ENCODE measurements at places on chromosomes 6 and 20. TPM values are rescaled to one million over a fixed set of nuclear protein-coding genes. Genes with fewer than 3 reads are reported as not detected.

CTCFL gene
- total RNA-seq = not detected

LYRM2 gene
- total RNA-seq = 20.6 TPM

TP53TG5 gene
- not detected for total RNA-seq

HRH3 gene
- total RNA-seq = not detected

CLPSL1 gene
- not detected for total RNA-seq

DNA sequence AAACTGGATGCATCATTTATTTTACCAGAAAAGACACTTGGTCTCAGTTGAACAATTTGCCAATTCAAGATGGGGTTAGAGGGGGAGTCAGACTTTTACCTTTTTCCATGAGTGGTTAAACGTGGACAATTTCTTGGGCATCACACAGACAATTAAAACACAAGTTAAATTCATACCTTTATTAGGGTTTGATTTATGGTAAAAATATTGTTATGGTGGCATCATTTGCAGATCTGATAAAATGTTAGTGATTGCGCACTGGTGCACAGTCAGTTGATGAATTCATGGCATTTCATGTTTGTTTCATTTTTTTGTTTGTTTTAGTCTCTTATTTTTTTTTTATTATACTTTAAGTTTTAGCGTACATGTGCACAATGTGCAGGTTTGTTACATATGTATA lies 399.9 kb downstream of the DOK5 start:
- DNase-seq = no peak

DNA sequence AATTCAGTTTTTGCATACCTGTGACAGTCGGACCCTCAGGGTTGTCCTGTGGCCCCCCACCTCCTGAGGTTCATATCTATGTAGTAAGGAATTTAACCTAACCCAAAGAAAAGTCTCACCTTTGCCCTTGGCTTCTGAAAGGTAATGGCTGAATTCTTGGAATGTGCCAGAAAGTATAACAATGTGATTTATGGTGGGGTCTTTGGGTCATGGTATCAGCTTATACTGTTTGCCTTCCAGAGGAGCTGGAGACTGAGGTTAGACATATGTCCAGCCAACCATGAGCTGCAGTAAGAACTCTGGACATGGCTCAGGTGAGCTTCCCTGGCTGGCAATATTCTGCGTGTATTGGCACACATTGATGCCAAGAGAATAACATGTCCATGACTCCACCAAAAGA lies 26.9 kb downstream of the DDX43 start:
- DNase-seq = no peak

DNA sequence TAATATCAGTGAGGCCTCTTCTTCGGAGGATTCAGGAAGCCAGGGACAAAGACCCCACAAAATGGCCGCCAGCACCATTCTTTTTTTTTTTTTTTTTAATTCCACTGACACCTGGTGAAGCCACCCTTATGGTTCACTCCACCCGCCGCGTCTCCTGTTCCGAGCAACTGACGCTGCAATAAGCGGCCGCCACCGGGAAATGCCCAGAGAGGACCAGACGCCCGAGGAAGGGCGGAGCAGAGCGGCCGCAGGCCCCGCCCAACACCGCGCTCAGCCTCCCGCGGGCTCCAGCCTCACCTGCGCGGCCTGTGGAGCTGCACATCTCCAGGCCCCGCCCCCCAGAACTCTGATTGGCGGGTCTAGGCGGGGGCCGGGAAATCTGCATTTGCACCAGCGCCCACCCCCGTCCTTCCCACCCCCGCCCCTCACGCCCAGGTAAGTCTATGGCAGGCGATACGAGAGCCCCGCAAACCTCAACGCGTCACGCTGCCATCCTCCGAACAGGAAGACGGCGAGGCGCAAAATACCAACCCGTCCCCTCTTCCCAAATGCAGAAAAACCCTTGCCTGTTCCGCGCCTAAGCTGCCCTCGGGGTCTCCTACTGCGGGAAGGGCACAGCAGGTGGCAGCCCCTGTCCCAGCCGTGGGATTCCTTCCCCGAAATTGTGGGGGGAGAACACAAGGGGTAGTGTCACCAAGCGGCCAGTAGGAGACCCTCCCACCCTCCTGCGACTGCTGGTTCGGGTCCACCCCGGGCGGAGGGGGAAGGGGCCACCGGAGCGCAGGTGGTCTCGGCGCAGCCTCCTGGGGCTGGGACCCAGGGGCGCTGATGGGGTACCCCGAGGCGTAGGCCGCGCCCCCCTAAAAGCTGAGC lies 960 bp downstream of the ATP9A start:
- peak; percentile 61 for DNase-seq

GRCh38 chr20:11957911-11958310 lies 40.2 kb downstream of the BTBD3 start:
- DNase-seq = no peak

- DNase-seq = no peak
Measured at GRCh38 chr6:33904050-33904746, 100.4 kb upstream of the MLN start.

- peak; percentile 69 for DNase-seq
Measured at GRCh38 chr6:165729307-165729936, 66.4 kb upstream of the PDE10A start.

GRCh38 chr20:26218301-26218700 lies 521.6 kb upstream of the ZNF337 start:
- DNase-seq = no peak

DNA sequence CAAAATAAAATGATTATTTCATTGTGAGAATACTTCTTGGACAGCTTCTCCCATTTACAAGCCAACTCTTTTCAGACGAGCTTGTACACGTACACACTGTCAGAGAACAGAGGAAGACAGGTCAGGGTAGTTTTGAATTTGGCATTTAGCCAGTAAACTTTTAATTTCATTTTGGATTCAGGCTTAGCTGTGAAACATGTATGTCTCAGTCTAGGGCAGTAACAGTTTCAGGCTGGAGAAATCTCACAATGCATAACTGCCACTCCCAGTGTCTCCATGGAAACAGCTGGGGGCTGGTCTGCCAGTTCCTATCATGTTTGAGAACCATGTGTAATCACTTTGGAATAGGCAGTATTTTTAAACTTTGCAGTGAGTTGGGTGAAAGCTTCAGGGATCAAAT lies 22.0 kb upstream of the QKI start:
- peak; percentile 76 for DNase-seq

DNA sequence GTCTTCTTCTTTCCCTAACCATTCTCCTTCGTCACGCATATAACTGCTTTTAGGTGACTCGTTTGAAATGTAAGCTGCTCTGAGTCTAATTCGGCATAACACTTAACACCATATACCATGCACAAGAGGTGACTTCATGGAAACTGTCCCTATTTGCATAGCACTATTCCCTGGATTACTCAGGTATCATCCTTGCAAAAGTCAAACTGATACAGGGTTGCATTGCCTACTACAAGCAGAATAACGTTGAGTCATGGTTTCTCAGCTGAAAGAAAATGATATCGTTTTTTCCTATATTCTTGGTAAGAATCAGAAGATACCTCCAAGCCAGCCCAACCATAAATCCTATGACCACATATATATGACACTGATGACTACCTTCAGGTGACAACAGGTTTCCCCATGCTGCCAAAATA lies 227.5 kb downstream of the ATXN1 start:
- DNase-seq = no peak

DNA sequence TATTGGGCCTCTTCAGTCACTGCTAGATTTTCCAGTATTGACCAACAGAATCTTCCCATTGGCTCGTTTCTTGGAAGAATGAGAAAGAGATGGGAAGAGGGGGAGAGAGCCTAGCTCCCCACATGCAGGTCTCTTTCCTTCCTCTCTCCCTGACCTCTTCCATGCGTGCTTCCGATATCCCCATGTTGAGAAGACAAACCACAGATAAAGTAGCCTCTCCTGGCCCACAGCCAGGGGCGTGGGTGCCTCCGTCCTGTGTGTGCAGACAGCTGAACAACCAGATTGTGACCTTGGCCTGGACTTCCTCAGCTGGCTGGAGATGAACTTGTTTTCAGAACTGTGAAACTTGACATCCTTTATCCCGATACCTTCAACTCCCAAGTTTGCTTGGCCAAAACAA lies 71.0 kb downstream of the EDN3 start:
- no peak for DNase-seq

- DNase-seq = peak; percentile 76
Measured at GRCh38 chr20:33791959-33792597, 19.1 kb upstream of the CHMP4B start.
